Stimulated activated CD8-positive, alpha-beta memory T cell treated with anti-CD3 and anti-CD28 coated beads, Interleukin-4, amount 100 ng/mL, for 4 hours (primary cell): ENCODE measurements at places on chromosomes 7 and 10.

DNA sequence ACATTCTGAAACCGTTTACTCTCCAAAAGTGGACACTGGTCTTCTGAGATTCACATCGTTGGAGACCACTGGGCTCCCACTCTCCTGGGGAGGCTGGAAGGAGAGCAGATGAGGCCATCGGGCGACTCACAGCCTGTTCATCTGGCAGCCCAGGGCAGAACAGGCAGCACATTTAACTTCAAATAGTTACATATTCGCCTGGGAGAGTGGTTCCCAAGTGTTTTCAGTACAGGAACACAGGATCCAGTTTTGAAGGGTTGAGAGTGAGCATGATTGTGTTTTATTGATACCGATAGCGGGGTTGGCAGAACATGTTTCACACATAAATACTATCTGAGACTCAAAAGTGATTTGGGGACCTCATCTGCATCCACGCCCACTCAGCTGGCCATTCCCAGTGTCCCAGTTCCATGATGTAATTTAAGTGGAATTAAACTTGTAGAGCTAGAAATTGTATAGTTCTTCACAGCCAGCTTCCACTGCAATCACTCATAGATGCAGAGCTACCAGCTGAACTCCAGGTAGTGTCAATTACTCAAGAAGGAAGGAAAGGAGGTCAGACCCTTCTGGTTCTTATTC lies 22.8 kb upstream of the PNLIP start:
- DNase-seq = no peak

- DNase-seq = no peak
Observed at GRCh38 chr7:29597266-29597665, 33.6 kb downstream of the PRR15 start.

DNA sequence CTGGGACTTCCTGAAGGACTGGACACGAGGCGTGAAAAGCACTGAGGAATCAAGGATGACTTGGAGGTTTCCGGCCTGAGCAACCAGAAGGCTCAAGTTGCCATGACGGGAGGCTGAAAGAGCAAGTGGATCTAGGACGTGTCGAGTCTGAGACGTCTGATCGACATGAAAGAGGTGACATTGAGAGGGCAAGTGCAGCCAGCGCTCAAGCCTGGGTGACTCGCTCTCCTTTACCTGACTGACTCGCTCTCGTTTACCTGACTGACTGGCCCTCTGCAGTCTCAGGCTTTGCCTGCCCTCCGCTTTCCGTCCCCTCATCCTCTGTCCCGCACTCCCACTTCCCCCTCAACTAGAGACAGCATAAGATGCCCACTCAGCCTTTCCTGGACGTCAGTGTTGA lies 202.6 kb upstream of the FRMD4A start:
- no peak for DNase-seq

GRCh38 chr10:75773231-75773780 lies 341.9 kb downstream of the LRMDA start:
- no peak for DNase-seq

- DNase-seq = no peak
Observed at GRCh38 chr7:141455723-141456122, 95.5 kb upstream of the AGK start.

- no peak for DNase-seq
Observed at GRCh38 chr10:77661100-77661499, 23.5 kb upstream of the KCNMA1 start.

- DNase-seq = no peak
Observed at GRCh38 chr7:134546955-134547354, 2.0 kb upstream of the AKR1B15 start.

GRCh38 chr7:47937711-47938573 lies 10.3 kb downstream of the PKD1L1 start:
- no peak for DNase-seq

GRCh38 chr10:71413581-71413980 lies 16.9 kb downstream of the CDH23 start:
- DNase-seq = no peak

- DNase-seq = no peak
Observed at GRCh38 chr10:122248356-122249302, 22.5 kb upstream of the BTBD16 start.

GRCh38 chr10:31618541-31619291 lies 299.7 kb downstream of the ZEB1 start:
- DNase-seq = no peak

GRCh38 chr10:35451151-35452016 lies 115.1 kb downstream of the CCNY start:
- DNase-seq = no peak

- no peak for DNase-seq
Observed at GRCh38 chr7:106609416-106609815, 51.5 kb downstream of the CCDC71L start.

DNA sequence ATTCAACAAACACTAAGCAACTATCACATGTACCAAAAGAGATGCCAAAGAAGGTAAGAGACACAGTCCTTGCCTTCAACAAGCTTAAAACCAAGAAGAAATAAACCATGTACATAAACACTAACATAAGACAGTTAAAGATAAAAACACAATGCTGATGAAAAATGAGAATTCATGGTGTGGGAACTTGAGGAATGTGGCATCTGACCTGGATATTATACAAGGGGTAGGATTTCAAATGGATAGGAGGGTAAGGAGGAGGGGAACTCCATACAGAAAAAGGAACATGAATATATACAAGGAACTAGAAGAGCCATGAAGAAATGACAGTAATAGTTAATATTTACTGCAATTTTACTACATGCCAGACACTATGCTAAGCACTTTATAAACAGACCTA lies 11.0 kb downstream of the HIBADH start:
- DNase-seq = no peak

DNA sequence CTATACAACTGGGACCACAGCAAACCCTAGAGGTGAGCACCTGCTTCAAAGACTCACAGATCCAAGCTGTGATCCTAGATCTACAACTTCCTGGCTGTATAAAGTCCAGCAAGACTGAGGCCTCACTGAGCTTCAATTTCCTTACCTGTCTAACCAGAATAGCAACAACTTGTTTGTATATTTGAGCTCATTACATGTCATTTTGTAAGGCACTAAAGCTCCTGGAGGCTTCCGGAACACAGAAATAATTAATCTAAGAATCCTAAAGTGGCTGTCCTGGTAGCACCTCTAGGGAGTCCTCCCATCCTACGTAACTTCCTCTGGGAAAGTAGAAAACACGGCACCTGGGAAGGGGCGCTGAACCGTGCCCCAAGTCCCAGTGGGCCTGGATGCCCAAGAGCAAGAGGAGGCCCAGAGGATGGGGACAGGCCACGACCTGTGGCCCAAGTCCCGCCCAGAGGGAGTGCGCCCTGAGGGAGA lies 39.4 kb downstream of the HK1 start:
- DNase-seq = no peak

DNA sequence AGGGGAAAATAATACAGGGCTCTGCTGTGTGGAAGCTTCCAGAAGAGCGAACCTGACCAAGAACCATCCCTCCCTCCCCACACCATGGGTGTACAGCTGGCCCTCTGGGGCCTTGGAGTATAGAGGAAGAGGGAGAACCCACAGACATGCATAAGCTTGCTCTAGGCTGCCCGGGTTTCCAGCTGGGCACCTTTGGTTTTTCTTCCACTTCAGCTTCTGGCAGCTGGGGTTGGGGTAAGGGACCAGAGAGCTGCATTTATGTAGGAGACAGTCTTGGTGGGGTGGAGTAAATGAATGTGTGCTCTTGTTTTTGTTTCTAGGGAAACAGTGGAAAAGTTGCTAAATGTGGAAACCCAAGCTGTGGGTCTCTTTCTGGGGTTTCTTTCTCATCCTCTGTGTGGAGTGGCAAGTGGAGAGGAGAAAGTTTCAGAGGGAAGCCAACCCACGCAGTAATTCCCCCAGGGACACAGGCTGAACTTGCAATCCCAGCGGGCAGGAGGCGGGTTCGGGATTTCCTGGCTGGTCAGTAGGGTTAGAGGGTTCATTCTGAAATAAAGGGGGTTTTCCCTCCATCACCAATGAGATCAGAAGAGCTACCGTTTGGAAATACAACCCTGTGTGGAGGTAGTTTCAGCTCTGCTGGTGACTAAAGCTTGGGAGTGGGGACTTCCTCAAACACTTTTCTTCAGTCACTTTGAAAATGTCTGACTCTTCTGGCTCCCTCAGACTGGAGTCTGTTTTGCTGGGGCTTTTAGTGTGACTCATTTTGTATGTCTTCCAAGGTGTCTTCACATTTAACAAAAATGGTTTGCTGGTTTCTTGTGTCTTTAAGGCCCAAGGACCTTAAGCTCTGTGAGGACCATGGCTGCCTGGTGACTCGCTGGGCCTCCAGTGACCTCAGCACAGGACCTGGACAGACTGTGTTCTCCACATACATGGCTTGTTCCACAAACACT lies 22.2 kb upstream of the SRGN start:
- DNase-seq = no peak

- no peak for DNase-seq
Observed at GRCh38 chr7:107318523-107319160, 149.8 kb downstream of the HBP1 start.

DNA sequence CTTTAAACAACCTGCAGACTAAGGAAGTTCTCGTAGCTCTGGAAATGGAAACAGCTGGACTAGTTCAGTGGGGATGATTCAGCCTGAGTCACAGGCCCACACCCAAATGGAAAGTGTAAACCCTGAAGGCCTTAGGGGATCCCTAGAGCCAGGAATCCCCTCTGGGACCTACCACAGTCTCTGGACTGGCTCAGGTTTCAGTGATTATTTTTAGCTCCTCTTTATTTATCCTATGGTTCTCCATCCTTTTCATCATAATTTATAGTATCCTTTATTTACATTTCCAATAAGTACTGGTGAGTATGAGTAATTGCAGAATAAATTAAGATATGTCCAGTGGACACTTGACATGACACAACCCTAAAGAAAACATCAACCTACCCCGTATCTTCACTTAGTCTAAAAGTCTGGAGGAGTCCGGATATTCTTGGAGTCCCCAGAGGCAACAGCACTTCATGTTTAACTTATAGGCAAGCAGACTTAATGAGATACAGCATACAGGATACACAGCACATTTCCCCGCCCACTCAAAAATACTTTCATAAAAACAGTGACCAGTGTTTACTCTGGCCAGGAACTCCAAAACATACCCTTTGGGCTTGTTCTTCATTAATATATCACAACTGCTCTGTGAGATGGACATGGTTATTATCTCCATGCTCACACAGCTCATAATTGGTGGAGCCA lies 28.4 kb upstream of the SEMA3E start:
- no peak for DNase-seq

GRCh38 chr7:105799006-105799405 lies 77.4 kb downstream of the ATXN7L1 start:
- no peak for DNase-seq

GRCh38 chr10:129935867-129936152 lies 28.3 kb downstream of the EBF3 start:
- no peak for DNase-seq

GRCh38 chr7:28381466-28381865 lies 30.9 kb upstream of the CREB5 start:
- no peak for DNase-seq

GRCh38 chr10:95440756-95441546 lies 120.2 kb downstream of the SORBS1 start:
- DNase-seq = no peak

DNA sequence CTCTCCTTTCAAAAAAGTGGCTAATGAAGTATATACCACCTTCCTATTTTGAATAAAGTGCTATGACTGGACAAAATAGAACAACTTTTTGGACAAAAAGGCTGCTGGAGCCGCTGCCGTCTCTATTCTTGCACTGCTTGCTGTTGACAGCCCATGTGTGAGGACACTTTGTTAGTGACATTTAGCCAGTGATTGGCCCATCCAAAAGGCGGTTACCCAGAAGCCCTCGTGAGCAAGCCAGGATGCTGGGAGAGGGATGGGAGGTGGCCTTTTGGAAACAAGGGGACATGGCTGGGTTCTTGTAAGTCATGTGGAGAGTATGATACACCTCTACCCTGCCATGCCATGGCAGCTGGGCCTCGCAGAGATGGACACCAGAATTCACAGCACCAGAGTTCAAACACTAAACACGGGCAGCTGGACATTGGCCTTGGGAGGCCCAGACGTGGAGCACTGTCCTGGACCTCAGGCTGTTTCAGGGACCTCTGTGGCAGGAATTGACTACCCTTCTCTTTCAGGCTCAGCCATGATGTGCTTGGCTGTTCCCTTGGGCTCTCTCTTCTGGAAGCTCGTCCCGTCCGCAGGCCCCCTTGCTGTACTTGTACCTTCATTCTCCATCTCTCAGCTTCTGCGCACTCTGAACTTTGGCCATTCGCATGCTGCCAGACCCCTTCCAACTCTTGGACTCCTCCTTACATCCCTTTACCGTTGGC lies 118.3 kb downstream of the TCF7L2 start:
- no peak for DNase-seq

GRCh38 chr7:144728551-144728950 lies 107.3 kb downstream of the TPK1 start:
- DNase-seq = no peak

GRCh38 chr10:86597306-86597705 lies 57.0 kb upstream of the OPN4 start:
- DNase-seq = no peak

- DNase-seq = no peak
Observed at GRCh38 chr10:71468363-71469094, 71.8 kb downstream of the CDH23 start.

DNA sequence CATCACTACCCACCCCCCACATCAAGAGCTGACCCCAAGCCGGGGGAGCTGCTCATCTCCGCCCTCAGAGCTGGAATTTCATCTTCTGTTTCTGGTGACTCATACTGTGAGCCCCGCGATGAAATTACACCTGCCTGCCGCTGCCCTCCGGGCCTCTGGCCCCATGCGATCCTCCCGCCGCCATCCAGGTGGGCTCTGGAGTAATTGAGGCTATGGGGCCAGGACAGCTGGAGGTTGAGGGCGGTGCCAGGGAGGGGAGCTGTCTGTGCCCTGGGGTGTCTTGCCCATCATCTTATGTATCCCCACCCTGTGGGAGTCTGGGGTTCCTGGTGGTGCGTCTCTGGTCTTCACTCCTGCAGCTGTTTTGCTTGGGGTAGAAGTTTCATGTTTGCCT lies 9.0 kb downstream of the GTF2IRD1 start:
- no peak for DNase-seq

- DNase-seq = no peak
Observed at GRCh38 chr10:76554033-76554408, 1083.6 kb downstream of the KCNMA1 start.

- DNase-seq = no peak
Observed at GRCh38 chr10:131444862-131445461, 133.4 kb upstream of the TCERG1L start.

GRCh38 chr10:74705358-74705980 lies 120.9 kb upstream of the KAT6B start:
- DNase-seq = no peak

GRCh38 chr7:155921086-155921803 lies 109.0 kb upstream of the SHH start:
- DNase-seq = no peak

DNA sequence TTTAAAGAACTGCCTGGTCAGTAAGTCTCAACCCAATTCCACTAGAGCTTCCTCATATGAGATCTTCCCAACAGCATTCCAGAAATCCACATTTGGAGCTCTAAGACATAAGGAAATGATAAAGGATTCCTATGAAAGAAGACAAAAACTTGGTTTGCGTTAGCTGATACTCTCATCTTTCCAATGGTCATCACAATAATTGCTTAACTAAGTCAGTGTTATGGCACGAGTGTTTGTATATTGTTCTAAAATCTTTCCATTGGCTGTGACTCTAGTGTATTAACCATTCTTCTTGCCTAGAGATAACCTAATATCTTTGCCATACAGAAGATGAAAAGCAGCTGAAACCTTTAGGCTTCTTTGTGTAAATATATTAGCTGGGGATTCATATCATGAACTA lies 289.0 kb downstream of the SNX13 start:
- DNase-seq = no peak
